ENCODE measurements at places on chromosomes 5 and 9.
A peak's percentile ranks its signal among the peaks of the same experiment; 100 is the strongest.

GRCh38 chr5:172686111-172686510 is 45.0 kb downstream of the NEURL1B start:
- DNase-seq = peak; percentile 52

GRCh38 chr9:128203707-128204551 is 750 bp downstream of the DNM1 start:
- DNase-seq = peak; percentile 62

DNA sequence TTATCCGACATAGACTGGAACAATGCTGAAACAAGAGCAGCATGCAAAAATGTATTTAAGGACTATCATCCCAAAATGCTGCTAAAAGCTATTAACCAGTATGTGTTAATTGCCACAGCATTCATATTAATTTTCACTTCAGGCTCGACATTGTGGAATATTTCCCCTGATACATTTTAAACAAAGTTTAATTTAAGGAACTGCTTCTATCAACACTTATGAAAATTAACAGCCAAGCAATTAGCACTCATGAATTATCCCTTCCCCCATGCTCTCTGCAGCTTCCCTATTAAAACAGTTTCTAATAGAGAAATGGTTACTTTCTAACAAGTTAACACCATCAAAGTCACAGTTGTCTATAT is 54.8 kb downstream of the MAPKAP1 start:
- DNase-seq = no peak

DNA sequence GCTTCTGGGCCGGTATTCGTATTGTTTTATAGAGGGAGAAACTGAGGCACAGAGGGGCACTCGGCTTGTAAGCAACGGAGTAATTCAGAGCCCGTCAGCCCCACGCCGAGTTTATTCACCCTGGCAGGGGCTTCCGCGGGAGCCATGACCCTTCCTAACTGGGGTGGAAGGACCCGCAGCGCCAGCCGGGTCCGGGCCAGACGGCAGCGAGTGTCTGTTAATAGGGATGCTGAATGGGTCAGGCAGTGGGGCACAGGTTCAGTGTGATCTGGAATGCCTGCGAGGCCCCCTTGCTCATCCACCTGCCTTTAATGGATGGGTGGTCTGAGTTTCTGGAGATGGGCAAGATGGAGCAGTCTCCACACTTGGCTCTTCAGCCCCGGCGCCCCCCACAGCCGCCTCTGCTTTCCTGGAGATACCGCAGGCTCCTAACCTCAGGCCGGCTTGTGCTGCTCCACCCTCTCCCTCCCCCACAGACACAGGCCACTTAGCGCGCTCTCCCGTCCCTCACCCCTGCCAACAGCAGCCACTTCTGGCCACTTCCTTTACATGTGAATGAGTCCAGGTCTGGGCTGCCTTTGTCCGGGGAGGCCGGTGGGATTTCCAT is 147.1 kb downstream of the ERCC6L2 start:
- DNase-seq = no peak

- no peak for DNase-seq
Observed at GRCh38 chr5:35242702-35243258, 12.5 kb upstream of the PRLR start.

GRCh38 chr5:60843386-60843935 is 608 bp downstream of the ELOVL7 start:
- DNase-seq = peak; percentile 21

GRCh38 chr9:130685104-130685503 is 8.5 kb upstream of the EXOSC2 start:
- DNase-seq = no peak

- peak; percentile 50 for DNase-seq
Observed at GRCh38 chr5:64229163-64229774, 63.6 kb downstream of the RNF180 start.
